ENCODE measurements at places on chromosomes 5 and 9. TPM values are rescaled to one million over a fixed set of nuclear protein-coding genes. Genes with fewer than 3 reads are reported as not detected.

Gene KIF24
- 3.7 TPM for total RNA-seq

Gene WWC1
- total RNA-seq: 3.1 TPM

Gene COL15A1
- total RNA-seq: 2.4 TPM

Gene FGFR4
- 8.8 TPM for total RNA-seq

Gene PSAT1
- total RNA-seq: 178 TPM

Gene CDC20B
- total RNA-seq: not detected

Gene FRMPD1
- total RNA-seq: not detected

Gene SMIM33
- not detected for total RNA-seq

Gene ZNF782
- 2.2 TPM for total RNA-seq

Gene MEF2C
- 1.9 TPM for total RNA-seq

Gene ORM2
- total RNA-seq: not detected

Gene NIPAL4
- not detected for total RNA-seq

Gene SPATA31D3
- total RNA-seq: not detected

Gene PLPP7
- 3.7 TPM for total RNA-seq

Gene PCSK1
- not detected for total RNA-seq

Gene TCF7
- 2.7 TPM for total RNA-seq

Gene PCAT7
- total RNA-seq: not detected

Gene KIF2A
- 28.5 TPM for total RNA-seq

Gene HMMR
- 40.6 TPM for total RNA-seq
